ENCODE measurements at places on chromosomes 3 and 15. TPM values are rescaled to one million over a fixed set of nuclear protein-coding genes. Genes with fewer than 3 reads are reported as not detected.

The TNFAIP8L3 gene
- total RNA-seq = 9.7 TPM

DNA sequence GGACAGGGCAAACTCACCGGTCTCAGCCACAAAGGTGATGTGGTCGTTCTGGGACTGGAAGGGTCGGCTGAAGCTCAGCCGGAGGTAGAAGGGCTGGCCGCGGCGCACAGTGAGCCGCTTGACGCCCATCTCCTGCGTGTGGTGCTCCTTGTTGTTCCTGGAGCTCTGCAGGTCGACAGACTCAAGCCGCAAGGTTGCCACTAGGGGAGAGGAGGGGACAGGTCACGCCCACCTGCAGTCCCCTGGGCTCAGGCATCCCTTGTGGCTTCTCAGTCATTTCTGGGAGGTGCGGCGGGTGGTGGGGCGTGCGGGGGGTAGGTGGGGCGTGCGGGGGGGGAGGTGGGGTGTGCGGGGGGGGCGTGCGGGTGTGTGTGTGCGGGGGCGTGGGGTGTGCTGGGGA is 26.7 kb upstream of the TGM5 start:
- no peak for DNase-seq

The GHSR gene
- not detected for total RNA-seq

DNA sequence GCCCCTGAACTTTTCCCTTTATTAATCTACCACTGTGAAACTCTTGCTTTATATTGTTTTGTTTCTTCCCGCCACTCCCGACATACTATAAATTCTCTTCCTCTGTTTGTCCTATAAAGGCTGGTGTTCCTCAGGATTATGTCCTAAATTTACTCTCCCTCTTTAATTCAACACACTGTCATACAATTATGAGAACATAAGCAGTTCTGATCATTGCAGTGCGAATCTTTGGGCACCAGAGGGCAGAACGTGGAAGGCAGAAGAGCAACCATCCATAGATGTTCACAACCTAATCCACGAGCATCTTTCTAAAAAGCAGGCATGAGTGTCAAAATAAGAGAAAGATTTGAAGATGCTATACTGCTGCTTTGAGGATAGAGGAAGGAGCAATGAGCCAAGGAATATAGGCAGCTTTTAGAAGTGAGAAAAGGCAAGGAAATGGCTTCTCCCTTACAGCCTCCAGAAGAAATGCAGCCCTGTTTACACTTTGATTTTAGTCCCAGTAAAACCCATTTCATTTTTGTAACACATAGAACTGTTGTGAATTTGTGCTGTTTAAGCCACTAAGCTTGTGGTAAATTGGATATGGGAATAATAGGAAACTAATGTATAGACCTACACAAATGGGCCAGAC is 179.4 kb downstream of the GBE1 start:
- no peak for DNase-seq

DNA sequence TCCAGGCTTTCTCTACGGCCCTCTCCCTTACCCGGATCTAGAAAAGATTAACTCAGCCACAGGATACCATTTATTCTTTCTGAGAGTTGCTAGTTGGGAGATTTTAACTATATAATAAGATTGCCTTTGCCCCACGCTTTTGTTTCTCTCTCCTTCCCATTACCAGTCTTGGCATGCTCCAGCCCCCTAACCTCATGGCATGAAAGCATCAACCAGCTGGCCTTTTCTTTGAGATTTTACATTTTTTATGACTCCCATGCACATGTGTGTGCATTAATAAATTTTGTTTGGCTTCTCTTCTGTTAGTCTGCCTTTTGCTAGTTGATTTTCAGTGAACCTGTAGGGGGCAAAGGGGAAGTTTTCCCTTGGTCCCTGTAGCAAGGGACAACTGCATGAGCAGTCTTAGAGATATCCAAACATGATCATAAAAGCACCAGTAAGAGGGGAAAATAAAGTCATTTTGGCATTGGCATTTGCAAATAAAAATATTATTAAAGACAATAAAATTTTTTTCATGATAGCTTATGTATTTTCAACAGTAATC is 73.6 kb downstream of the OXSM start:
- DNase-seq = no peak

- DNase-seq = no peak
These were observed 18.2 kb downstream of the TPM1 start for GRCh38 chr15:63060699-63061098.

The PSMD2 gene
- total RNA-seq = 121 TPM

DNA sequence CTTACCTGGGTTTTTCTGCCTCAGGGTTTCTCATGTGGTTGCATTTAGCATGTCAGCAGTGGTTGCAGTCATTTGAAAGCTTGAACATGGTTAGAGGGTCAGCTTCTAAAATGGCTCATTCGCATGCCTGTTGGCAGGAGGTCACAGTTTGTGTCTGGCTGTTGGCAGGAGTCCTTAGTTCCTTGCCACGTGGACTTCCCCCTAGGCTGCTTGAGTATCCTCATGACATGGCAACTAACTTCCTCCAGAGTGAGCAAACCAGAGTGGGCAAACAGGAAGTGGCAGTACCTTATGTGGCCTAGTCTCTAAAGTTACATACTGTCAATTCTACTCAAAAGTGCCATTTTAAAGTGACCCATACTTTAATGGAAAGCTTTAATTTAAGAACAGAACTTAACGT is 3.4 kb upstream of the UNC13C start:
- DNase-seq = no peak

- no peak for DNase-seq
These were observed 49.7 kb upstream of the ATOSA start for GRCh38 chr15:52728899-52729298.

The MOBP gene
- 0.05 TPM for total RNA-seq

The GOLGA8H gene
- total RNA-seq = 1.4 TPM

GRCh38 chr3:175743733-175744400 is 884.7 kb downstream of the NAALADL2 start:
- no peak for DNase-seq

The CPLX3 gene
- not detected for total RNA-seq

The LIPC gene
- 1.2 TPM for total RNA-seq

GRCh38 chr3:98440283-98440682 is 22.7 kb upstream of the OR5K1 start:
- no peak for DNase-seq

The GPR149 gene
- not detected for total RNA-seq

- no peak for DNase-seq
These were observed 181.4 kb upstream of the GADL1 start for GRCh38 chr3:31075876-31076275.

- DNase-seq = no peak
These were observed 1.9 kb upstream of the FETUB start for GRCh38 chr3:186638259-186638658.

The WDR72 gene
- 0.16 TPM for total RNA-seq

DNA sequence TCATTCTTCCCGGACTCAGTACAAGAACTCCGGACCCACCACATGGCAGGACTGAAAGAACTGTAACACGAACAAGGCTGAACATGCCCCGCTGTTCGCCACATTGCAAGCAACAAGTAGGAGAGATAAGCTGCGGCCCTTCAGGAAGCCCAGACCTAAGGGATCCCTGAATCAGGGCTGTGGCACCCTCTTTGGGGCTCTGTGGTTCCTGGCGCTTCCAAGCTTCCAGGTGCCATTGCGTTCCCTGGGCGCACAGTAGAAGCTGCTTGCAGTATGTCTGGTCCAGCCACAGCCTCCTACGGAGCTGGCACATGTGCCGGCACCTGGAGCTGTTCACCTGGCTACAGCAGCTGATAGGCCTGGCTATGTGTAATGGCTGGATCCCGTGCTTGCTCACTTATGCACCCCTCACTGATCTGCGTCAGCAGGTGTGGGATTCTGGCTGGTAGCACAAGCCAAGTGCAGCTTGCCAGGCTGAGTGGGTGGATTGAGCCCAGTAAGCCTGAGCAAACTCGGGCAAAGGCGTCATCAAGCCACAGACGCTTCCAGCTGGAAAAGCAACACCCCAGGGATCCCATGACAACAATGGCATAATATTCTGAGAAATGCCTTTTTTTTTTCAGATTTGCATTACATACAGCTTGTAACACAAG is 748.6 kb upstream of the GBE1 start:
- DNase-seq = no peak

DNA sequence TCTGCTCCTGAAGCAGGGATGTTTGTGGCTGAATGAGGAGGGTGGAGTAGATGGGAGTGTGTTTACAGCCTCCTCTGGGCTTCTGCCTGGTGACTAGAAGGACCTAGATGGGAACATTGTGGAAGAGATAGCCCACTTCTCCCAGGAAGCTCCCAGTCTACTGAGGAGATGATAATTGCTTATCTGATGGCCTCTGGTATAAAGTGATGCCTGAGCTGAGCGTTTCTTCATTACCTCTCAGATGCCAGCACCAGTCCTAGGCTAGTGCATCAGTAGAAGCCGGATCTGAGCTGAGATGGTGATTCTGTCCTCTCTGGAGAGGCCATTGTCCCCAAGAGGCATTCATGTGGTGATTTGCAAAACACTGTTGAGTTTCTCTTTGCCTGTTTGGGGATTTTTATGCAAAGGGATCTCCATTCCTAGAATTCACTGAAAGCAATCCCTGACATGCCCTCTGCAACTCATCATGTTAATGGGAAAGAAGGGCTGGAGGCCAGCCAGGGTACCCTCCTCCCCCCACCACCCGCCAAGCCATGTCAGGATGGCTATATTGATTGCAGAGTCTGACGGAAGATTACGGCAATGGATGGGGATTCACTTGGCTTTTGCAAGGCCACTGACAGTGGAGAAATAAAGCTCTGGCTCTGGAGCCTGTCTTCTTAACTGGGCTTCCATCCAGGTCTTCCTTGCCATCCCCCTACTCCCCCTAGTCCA is 166.4 kb upstream of the ROPN1 start:
- no peak for DNase-seq

GRCh38 chr15:39851500-39852092 is 68.5 kb downstream of the GPR176 start:
- DNase-seq = no peak

- DNase-seq = no peak
These were observed 542.7 kb upstream of the ADAMTS9 start for GRCh38 chr3:65230261-65231139.

DNA sequence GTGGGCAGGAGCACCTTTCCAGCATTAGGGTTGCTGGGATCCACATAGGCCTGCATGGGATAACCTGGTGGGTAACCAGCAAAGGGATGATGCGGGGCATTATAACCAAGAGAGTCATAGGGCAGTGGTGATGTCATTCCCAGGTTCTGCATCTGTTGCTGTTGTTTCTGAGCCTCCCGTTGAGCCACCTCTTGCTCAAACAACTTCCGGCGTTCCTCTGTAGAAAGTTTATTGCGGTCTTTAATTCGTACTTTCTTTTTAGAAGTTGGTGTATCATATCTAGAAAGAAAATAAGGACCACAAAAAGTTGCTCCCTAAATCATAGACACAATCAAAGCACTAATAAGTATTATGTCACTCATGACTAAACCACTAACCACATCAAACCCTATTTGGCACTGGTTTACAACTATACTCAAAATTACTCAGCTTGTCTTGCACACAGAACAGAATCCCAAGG is 77.8 kb downstream of the NBEAL2 start:
- DNase-seq = no peak

DNA sequence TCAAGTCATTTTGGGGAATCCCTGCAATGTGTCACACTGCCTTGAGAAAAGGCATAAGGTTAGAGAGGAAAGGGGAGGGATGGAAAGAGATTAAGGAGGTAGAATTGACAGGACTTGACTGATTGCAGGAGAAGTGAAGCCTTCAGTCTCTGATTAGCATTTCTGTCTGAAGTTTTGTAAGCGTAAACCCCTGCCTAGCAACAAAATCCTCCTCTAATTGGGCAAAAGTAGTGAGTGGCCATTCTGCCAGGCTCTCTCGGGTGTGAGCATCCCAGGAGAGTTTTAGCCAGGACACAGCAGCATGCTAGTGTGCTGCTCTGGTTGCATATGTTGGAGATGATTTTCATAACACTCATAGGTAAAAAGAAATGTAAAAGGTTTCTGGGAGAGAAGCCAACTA is 117.0 kb upstream of the MRPL3 start:
- no peak for DNase-seq

The SLC22A13 gene
- total RNA-seq = 0.58 TPM

GRCh38 chr3:159560214-159560979 is 428.2 kb upstream of the IL12A start:
- no peak for DNase-seq

DNA sequence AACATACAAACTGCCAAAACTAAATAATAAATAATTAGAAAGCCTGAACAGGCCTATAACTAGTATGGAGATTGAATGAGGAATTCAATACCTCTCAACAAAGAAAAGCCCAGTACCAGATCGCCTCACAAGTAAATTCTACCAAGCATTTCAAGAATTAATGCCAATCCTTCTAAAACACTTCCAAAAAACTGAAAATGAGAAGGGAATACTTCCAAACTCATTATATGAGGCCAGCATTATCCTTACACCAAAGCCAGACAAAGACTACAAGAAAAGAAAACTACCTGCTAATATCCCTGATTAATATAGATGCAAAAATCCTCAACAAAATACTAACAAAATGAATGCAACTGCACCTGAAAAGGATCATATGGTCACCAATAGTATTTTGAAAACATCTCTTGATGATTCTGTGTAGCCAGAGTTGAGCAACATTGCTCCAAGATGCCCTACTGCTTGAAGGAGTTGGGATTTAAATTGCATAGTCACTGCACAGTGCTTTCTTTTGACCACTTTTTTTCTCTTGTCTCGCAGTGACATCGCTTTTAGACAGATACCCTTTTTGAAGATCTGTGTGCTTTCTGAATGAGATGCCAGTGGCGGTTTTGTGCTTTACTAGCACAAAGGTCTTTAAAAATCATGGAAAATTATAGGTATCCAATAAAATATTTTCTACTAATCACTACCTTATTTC is 487.2 kb upstream of the RASGRP1 start:
- no peak for DNase-seq

DNA sequence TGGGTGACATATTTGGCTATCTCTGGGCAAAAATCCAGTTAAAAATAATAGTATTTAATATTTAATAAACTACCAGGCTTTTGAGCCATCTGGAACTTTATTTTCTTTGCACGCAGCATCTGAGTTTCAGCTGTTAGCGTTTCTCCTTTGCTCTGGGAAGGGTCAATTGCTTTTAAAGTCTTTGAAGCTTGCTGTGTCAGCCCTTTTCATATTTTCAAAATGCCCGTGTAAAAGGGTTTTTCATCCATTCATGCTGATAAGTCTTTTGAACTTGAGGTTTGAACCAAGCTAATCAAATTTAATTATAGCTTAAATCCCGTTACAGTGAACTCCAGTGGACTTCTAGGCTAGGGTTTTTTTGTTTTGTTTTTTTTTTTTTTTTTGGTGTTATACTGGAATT is 79.1 kb downstream of the SLC25A26 start:
- DNase-seq = no peak

The IMPG2 gene
- total RNA-seq = 2.3 TPM

GRCh38 chr15:81785181-81785580 is 260.6 kb downstream of the MEX3B start:
- DNase-seq = no peak

The GOLGA6A gene
- total RNA-seq = not detected

DNA sequence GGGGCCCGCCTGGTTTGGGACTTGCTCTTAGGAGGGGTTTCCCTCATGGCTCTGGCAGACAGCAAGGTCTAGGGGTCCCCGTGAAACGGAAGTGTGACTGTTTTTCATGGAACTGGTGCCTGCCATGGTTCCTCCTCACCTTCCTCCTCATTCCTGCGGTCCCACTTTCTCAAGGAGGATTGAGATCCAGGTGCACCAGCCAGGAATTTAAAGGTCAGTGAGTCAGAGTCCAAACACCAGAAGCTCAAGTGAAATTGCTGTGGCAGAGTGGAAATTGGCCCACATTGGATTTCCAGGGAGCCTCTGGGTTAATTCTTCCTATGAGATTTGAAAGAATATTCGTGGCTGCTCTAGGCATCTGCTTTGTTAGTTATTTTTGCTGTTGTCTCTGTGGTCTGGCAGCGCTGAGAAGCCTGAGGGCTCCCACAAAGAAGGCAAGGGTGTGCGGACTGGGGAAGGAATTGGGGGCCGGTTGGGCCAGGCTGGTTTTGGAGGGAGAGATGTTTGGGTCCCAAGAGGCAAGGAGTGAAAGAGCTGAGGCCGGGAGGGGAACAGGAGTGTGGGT is 60.4 kb upstream of the TNFAIP8L3 start:
- no peak for DNase-seq
